NCI-H2107 (cell line): ENCODE measurements at places on chromosomes 16 and 17.

DNA sequence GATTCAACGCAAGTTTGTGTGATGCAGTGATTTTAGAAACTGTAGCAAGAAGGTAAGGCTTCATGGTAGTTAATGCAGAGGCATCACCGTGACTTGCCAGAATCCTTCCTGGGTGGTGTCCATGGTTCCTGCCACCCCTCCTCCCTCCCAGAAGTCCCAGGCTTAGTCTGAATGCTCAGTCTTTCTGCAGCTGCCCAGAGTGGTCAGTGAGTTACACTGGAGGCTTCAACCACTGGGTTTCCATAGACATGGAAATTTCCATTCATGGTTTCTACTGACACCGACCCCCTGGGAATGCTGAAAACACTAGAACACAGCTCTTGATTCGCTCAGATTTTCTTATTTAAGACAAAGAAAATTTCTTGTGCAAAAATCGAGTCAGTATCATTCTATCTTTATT is 159.4 kb upstream of the HSBP1 start:
- no peak for DNase-seq

- DNase-seq = no peak
Measured at GRCh38 chr17:16044487-16044886, 44.9 kb downstream of the TTC19 start.

DNA sequence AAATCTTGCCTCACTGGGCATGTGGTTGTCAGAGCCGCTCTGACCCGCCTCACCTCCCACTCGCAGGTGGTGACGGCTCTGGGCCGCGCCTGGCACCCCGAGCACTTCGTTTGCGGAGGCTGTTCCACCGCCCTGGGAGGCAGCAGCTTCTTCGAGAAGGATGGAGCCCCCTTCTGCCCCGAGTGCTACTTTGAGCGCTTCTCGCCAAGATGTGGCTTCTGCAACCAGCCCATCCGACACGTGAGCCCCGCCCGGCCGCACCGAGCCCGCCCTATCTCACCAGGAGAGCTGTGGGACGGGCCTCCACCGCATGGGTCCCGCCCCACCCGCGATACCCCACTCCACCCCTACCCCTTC is 4.0 kb downstream of the TGFB1I1 start:
- DNase-seq = no peak

DNA sequence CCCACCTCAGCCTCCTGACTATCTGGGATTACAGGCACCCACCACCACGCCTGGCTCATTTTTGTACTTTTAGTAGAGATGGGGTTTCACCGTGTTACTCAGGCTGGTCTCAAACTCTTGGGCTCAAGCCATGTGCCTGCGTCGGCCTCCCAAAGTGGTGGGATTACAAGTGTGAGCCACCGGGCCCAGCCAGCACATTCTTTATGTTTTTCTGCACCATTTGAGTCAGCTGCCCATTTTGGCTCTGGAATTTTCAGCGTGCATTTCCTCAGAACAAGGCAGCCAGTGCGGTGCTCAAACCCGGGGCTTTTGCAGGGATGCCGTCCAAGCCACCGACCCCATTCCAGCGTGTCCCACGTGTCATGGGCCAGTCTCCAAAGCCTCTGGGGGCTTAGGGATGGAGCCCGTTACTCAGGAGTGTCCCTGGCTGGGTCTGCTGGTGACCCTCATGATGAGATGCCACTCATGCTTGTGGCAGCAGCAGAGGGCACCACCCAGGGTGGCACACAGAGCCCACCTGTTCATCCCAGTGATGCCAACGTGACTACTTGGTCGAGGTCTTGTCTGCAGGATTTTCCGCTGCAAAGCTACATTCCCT is 3.7 kb upstream of the RAB40C start:
- DNase-seq = no peak

DNA sequence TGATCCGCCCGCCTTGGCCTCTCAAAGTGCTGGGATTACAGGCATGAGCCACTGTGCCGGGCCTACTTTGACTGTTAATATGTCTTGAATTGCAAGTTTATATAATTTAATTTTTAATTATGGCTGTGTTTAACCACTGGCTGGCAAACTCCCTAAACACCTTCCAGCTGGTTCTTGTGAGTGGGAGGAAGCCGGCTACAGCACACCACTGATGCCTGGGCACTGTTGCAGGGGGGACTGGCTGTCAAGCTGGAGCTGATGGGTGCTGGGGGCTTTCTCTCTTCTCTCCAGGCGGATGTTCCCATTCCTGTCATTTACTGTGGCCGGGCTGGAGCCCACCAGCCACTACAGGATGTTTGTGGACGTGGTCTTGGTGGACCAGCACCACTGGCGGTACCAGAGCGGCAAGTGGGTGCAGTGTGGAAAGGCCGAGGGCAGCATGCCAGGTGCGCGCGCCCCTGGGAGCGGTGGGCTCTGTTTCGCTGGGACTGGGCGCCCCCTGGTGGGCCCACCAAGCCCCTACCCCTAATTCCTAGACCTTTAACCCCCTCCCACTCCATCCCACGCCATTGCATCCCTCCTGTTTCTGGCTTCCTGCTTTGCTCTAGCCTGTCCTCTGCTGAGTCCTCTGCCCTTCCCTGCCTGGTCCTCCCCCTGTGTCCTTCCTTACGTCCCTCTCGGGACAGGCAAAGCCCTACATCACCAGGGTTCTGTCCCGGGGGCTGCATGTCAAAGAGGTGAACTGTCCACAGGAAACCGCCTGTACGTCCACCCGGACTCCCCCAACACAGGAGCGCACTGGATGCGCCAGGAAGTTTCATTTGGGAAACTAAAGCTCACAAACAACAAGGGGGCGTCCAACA is 9.5 kb downstream of the TBX21 start:
- DNase-seq = no peak

- DNase-seq = no peak
Measured at GRCh38 chr16:17885659-17886207, 415.0 kb upstream of the XYLT1 start.

DNA sequence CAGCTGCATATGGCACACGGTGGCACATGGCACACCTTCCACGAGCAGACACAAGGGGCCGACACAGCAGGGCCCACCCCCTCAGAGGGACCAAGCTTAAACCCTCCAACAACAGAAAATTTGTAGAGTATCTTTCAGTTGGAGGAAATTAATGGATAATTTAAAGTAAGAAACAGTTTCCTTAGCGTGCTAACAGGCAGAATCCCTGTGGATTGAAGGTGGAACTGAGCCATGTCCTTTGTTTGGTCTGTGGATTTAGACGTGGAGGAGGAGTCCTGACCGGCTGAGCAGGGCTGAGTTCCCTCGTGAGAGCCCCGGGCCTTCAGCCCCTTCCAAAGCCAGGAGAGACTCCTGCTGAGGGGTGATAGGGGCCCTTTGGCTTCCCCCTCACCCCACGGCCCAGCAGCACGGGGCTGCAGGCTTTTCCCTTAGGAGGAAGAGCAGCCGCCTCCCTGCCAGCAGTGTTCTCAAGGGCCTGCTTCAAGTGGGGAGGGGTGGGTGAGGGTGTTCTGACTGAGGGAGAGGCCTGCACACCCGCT is 1.4 kb upstream of the CYB561 start:
- DNase-seq = no peak

DNA sequence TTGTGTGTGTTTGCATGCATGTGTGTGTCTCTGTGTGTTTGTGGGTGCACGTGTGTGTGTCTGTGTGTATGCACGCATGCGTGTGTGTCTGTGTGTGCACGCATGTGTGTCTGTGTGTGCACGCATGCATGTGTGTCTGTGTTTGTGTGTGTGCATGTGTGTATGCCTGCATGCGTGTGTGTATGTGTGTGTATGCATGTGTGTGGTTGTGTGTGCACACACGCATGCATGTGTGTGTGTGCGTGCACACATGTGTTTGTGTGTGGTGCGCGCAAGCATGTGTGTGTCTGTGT is 239.9 kb upstream of the TNRC6C start:
- DNase-seq = no peak

DNA sequence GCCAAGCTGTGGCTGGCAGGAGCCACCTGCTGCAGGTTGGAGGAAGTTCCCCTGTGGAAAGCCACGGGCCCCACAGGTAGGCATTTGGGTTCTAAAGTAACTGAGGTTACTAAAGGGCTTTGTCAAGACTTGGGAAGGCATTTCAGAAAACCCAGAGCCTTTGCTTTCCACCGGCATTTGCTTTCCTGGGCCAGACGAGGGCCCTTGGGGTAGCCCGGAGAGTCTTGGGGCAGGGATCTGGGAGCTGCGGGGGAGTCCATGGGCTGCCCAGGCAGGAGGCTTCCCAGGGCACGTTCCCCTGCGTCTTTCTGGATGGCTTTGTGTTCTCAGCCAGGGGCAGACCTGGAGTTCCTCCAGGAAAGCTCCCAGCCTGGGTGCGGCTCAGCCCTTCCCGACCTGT is 43.5 kb downstream of the JPH3 start:
- DNase-seq = no peak

DNA sequence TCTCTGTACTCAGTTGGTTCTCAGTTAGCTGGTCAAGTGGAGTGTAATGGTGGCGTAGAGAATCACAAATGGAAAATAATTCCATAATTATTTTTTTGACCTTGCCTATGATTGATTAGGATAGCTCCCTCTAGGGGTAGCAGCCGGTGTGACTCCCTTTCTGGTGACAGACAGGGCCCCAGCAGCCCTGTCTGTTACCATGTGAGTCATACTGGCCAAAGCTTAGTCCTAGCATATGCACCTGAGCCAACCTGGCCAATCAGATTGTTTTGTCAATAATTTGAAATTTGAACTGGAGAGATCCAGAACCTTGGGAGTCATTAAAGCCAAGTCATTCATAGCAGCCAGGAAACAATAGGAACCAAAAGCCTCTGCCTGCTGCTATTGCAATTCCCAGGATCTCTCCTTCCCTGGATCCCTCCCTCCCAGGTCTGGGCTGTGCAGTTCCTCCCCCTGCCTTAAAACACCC is 5.6 kb downstream of the PNPO start:
- DNase-seq = peak; percentile 76

DNA sequence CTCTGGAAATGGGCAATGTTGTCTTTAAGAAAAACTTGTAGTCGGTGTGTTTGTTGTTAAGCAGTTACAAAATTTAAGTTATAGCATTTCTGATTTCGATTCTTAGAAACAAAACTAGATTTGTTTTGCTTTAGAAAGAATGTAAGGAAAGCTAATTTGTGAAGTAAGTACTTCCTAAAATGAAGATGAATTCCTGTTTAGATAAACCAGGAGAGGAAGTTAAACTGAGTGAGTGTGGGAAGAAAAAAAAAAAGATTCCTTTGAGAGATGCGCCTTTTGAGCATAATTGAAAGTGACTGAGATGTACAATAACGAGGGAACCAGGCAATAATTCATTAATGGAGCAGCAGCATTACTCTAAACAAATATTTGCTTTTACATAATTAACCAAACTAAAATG is 52.4 kb upstream of the ALOX12 start:
- DNase-seq = no peak

- DNase-seq = no peak
Measured at GRCh38 chr16:7057458-7057857, 275.2 kb upstream of the RBFOX1 start.

- DNase-seq = no peak
Measured at GRCh38 chr17:10600571-10600970, 51.1 kb upstream of the MYH2 start.

GRCh38 chr16:7027401-7027800 is 305.2 kb upstream of the RBFOX1 start:
- DNase-seq = no peak

DNA sequence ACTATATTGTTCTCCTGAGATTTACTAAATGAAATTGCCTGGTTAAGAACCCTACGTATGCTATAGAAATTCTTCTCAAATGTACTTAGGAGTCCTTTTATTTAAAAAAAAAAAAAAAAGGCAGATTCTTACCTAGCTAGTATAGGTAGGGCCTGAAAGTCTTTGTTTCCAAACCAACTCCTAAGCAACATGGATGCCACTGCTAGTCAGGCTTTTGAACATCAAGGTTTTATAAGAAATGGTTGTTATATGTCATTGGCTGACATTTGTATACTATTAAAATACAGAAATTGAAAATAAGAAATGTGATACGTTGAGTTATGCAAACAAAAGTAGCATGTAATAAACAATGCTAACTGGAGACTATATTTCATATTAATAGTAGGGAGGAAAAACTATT is 1.2 kb downstream of the EVI2A start:
- no peak for DNase-seq

DNA sequence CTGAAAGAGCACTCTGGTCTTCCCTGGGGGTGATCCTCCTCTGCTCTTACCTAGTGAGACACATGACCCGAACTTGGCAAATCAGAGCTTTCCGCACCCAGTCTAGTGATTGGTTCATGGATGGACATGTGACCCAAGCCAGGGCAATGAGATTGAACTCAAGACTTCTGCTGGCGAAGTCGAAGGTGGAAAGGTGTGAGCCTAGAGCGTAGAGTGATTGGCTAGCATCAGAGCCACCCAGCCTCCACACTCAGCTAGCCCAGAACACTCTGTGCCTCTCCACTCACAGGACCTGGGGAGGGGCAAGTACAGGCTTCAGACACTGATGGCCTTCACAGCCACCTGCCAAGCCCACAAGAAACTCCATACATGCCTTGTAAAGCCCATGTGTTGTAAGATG is 17.6 kb downstream of the ATPAF2 start:
- no peak for DNase-seq
